Ascending aorta (tissue), 2 donors: ENCODE measurements at places on chromosomes 3 and 15. TPM values are rescaled to one million over a fixed set of nuclear protein-coding genes. Genes with fewer than 3 reads are reported as not detected.

The CCRL2 gene
- not detected for total RNA-seq

The PARP14 gene
- total RNA-seq, result 58.8 TPM

DNA sequence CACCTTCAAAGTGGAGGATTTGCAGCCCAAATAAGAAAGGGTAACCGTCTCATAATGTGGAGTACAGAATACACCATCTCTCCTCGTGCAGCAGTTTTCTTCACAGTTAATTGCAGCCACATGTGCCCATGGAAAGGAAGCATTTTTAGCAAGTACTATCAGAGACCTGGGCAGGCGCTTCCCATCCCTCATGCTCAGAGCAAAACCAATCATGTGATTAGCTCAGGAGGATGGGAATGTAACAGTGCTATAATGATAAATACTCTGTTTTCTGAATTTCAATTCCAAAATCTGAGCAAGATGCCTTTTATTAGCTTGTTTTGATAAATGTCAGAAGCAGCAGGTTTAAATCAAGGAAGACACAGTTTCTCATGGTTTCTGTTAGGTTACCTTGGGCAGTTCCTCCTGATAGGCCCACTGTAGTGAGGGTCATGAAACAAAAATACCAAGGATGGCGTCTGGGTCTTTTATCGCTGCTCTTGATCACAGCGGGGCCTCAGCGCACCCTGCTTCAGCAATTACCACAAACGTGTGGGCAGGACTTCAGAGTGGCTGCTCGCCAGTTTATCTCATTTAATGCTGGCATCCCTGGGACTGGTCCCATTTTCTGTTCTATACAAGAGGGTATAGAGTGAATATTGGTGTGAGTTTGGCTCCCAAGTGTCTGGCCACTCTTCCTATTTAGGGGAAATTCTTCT, 92.6 kb upstream of the VGLL4 start:
- H3K36me3 ChIP-seq, result no peaks in the 10 kb centered on the region
- no peak overlapping the region for H3K27ac ChIP-seq
- no peaks in the 10 kb centered on the region for H3K4me1 ChIP-seq
- H3K4me3 ChIP-seq, result no peak overlapping the region
- DNase-seq, result no peak

DNA sequence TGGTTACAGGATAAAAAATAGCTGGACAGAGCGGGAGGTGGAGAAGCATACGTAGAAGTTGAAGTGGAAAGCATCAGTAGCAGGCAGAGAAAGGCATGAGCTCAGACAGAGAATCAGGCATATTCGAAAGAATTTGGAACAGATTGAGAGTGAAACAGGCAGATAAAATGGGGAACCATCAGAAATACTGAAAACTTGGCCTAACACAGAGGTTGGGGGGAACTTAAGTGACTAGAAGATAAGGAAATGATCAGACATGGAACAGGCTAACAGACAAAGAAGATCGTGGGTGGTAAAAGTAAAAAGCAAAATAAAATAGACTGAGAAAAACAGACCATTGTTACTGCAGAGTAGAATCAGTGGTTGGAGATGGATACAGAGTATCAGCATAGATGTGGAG, 32.9 kb downstream of the GTF2E1 start:
- no peaks in the 10 kb centered on the region for H3K4me1 ChIP-seq
- H3K27me3 ChIP-seq, result no peaks in the 10 kb centered on the region
- H3K27ac ChIP-seq, result no peak overlapping the region
- no peak overlapping the region for H3K4me3 ChIP-seq
- no peaks in the 10 kb centered on the region for H3K36me3 ChIP-seq

DNA sequence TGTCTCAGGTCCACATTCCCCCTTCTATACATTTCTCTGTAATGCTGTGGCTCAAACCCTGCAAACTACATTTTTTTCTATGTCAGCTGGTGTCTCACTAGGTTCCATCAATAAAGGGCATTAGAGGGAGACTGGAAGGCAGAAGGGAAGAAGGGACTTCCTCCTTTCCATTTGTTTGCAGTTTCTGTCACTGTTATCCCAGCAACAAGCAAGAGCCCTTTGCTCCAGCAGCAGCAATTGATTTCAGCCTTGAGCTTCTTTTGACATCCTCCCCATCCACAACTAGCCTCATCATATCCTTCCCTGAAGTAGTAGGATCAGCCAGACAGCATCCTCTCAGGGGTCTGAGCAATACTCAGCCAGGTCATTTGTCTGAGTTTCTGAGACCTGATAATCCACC, 5.3 kb upstream of the NCK1 start:
- H3K4me1 ChIP-seq, result no peaks in the 10 kb centered on the region
- no peak overlapping the region for H3K4me3 ChIP-seq
- no peak overlapping the region for H3K27ac ChIP-seq
- no peaks in the 10 kb centered on the region for H3K27me3 ChIP-seq

DNA sequence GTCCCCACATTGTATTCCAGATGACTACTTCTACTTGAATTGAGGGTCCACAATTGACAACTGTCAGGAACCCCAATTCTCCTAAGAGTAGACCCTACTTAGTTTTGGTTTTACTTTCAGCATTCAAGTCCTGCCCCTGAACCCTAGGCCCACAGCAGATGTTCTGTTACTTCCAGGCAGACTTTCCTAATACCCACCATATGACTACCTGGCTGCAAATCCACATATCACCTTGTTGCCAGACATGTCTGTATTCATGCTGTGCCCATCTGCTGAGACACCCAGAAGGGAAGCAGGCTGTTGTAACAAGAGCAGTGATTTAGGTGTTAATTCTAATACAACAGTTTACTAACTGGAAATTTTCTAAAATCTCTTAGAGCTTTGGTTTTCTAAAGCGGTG, 235.1 kb upstream of the CCDC54 start:
- no peaks in the 10 kb centered on the region for H3K36me3 ChIP-seq
- DNase-seq, result no peak
- no peak overlapping the region for H3K4me3 ChIP-seq
- no peaks in the 10 kb centered on the region for H3K4me1 ChIP-seq

GRCh38 chr15:82103468-82103867, 57.6 kb upstream of the MEX3B start:
- H3K36me3 ChIP-seq, result no peaks in the 10 kb centered on the region
- DNase-seq, result no peak
- H3K4me1 ChIP-seq, result no peaks in the 10 kb centered on the region
- no peak overlapping the region for H3K4me3 ChIP-seq

DNA sequence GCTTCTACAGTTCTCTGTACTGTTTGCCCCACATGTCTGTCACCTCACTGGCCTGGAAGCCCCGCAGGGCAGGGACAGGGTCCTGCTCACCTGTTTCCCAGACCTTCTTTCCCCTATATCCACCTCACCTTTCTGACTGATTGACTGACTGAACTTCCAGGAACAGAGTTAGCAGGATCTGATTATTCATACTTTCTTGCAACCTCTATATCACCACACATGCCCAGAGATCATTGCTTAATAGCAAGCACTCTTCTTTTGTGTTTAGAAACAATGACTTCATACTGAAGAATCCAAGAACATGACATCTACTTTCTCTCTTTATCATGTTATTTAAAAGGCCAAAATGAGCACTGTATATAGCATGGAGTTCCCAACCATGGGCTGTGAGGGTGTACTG, 18.0 kb upstream of the CLEC3B start:
- H3K36me3 ChIP-seq, result no peaks in the 10 kb centered on the region
- H3K27me3 ChIP-seq, result no peaks in the 10 kb centered on the region
- peak overlapping the region; percentile 2 for H3K27ac ChIP-seq
- DNase-seq, result no peak

DNA sequence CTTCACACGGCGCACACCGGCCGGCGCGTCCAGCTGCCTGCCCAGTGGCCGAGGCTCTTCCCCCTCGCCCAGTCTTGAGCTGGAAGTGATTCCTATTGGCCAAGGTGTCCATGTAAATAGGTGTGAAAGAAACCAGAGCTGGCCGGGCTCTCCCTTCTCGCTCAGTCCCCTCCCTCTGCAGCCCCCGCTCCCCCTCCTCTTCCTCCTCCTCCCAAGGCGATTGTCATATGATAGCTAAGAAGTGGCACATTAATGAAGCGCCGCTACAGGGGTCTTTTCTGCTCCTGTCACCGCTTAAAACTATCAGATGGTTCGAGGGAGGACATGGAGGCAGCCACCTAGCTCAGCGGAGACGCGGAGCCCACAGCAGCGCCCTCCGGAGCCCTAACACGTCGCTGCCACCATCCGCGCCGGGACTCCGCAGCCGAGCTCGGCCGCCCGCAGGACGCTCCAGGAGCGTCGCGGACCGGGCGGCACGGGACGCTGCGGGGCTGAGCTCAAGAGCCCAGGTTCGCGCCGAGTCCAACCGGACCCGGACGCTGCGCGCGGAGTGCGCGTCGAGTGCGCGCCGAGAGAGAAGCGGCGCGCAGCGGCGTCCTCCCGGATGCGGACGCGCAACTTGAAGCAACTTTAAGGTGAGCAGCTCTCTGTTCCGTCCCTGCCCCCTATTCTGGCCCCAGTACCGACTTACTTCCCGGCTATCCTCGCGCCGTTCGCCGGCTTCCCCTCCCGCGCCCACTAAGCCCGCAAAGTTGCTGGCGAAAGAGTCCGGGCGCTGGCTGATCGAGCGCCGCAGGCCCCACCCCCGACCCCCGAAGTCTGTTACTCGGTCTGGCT, at the start of gene FOXB1:
Gene FOXB1, plus strand, starts transcription at position 303 of the 837 bp plus-strand sequence. CDS start 653 bp downstream, outside the sequence.
- H3K4me3 ChIP-seq, result peak within 1 kb of the TSS; percentile 56
- H3K4me1 ChIP-seq, result peaks cover 5% of the 10 kb centered on the region
- H3K27ac ChIP-seq, result no peak within 1 kb of the TSS
- peaks cover 49% of the 10 kb centered on the region for H3K27me3 ChIP-seq
- no peak for DNase-seq

DNA sequence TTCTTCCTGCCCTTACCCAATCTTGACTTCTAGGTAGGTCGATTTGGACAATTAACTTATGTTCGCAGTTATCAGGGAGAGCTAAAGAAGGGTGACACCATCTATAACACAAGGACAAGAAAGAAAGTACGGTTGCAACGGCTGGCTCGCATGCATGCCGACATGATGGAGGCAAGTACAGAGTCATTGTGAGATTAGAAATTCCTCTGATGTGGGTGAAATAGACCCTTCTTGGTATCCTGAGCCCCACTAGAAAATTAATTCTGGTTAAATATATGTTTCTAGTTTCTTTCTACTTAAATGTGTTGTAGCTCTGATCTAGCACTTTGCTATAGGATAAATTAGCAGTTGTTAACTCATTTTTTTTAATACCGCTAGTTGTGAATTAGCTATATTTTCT, 13.6 kb downstream of the LXN start:
- no peaks in the 10 kb centered on the region for H3K4me1 ChIP-seq
- no peak overlapping the region for H3K4me3 ChIP-seq
- H3K27me3 ChIP-seq, result no peaks in the 10 kb centered on the region
- peaks cover 37% of the 10 kb centered on the region for H3K36me3 ChIP-seq
- no peak for DNase-seq
